ENCODE measurements at places on chromosomes 3 and 15. TPM values are rescaled to one million over a fixed set of nuclear protein-coding genes. Genes with fewer than 3 reads are reported as not detected.

GRCh38 chr3:9736831-9737230 is 5.3 kb downstream of the BRPF1 start:
- no peak for DNase-seq

DNA sequence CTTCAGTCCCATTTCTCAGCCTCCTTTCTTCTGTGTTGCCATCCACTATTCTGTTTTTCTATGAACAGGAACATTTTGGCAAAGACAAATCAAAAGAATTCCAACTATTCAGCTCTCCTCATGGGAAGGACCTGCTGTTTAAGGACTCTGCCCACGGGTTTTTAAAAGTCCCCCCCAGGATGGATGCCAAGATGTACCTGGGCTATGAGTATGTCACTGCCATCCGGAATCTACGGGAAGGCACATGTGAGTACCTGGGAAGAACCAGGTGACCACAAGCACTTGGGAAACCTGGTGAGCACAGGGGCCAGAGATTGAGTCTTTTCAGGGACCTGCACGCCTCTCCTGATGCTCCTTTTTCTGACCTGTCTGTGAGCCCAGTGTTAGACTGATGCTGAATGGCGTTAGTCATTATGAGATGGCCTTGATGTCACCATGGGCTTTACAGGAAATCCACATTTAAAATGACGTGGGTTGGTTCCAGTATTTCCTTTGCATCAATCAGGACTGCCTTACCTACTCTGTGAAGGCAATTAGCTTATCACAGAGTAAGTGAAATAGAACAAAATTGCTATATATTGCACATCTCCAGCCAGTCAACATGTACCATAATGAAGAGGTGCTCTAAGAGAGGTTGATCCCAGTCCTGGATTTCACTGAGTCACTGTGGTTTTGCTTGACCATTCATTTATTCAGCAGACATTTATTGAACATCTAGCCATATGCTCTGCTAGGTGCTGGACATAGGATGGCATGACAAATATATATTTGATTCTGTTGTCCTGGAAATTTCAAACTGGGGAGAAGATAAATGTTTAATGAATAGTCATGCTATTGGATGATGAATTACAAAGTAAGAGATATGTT is 11.7 kb downstream of the TF start:
- DNase-seq: peak; percentile 14

DNA sequence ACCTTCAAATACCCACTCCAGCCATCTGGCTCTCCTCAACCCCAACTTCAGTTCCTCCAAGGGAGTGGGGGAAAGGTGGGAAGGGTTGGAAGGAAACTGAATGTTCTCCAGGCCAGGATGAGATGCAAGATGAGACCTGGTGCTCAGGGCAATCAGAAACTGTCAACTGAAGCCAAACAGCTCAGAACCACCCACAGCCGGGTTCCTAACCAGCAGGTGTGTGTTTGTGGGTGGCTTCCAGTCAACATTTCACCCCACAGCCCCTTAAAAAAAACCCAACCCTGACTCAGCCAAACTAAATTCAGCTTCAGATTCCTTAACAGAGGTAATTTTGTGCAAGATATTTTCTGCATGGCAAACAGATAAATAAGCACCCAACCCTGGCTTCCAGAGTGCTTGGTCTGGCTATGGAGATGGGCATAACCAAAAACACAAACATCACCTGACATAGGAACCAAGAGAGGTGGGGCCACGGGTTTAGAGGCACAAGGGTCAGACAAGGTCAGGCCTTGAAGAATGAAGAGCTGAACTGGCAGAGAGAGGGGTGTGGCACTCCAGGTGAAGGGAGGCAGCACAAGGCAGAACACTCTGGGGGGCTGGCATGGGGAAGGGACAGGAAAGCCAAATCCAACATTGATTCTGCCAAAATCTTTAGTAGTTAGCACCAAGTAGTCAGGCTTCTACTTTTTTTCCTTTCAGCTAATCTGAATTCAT is 34.7 kb downstream of the ZNF445 start:
- no peak for DNase-seq

DNA sequence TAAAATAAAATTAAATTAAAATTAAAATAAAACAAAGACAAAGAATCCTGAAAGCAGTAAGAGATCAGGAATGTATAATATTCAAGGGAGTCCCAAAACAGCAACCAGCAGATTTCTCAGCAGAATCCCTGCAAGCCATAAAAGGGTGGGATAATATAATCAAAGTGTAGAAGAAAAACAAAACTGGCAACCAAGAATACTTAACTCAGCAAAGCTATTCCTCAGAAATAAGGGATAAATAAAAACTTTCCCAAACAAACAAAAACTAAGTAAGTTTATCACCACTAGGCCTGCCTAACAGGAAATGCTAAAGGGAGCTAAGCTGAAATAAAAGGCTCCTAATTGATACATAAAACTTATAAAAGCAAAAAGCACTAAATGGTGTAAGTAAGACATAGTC is 29.8 kb downstream of the THBS1 start:
- no peak for DNase-seq

- no peak for DNase-seq
Measured at GRCh38 chr15:43795997-43796396, 3.9 kb downstream of the SERF2 start.

- DNase-seq: no peak
Measured at GRCh38 chr15:61115679-61116078, 113.4 kb downstream of the RORA start.

Gene SLC22A14
- total RNA-seq: 0.33 TPM

Gene CACNA2D3
- total RNA-seq: 0.17 TPM

- no peak for DNase-seq
Measured at GRCh38 chr3:54259636-54260035, 137.3 kb downstream of the CACNA2D3 start.

DNA sequence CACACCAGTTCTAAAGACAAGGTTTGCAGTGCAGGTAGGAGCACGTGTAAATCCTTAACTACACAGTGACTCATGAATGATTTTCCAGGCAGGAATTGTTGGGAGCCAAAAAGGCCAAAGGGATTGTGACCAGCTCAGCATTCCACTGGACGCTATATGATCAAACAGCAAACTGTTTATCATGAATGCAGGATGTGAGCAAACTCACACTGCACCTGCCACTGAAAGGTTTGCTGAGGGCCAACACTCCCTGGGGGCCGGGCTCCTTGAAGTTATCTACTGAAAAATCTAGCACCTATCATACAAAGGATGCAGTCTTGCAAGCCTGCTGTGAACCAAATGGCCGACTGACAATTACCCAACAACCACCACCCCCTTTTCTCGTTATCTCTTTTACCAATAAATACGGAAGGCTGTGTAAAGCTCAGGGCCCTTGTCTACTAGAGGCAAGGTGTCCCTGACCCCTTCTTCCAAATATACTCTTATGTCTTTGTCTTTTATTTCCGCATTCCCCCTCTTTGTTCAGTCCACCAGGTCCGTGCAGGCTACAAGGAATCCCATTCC is 11.5 kb upstream of the DNASE1L3 start:
- DNase-seq: peak; percentile 59

- peak; percentile 93 for DNase-seq
Measured at GRCh38 chr3:194986208-194987043, 284.5 kb downstream of the XXYLT1 start.

DNA sequence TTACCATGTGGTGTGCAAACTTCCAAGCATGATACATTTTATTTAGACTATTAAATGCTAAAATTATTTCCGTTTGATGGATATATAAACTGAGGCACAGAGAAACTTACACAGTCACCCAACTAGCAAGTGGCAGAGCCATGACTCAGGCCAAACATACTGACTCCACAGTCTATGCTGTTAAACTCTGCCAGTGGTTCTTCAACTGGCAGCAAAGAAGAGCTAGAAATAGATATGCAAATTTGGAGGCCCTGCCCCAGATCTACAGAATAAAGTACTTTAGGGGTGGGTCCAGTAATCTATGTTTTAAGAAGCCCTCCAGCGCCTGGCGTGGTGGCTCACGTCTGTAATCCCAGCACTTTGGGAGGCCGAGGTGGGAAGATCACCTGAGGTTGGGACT is 400.0 kb downstream of the FOXP1 start:
- no peak for DNase-seq

Gene RTP3
- not detected for total RNA-seq

Gene NRG4
- total RNA-seq: 0.33 TPM

DNA sequence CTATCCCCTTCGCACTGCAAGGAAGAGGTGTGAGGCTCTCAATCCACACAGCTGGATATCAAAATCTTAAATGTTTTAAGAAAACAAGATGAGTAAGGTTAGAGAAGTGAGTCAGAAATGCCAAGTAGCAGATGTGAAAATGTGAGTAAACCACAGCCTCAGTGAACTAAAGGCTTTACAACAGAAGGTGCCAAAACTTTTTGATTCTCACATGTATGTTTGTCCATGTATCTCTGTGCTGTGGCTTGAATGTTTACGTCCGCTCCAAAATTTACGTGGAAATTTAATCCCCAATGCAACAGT is 126.8 kb upstream of the PFN2 start:
- DNase-seq: peak; percentile 70

- DNase-seq: no peak
Measured at GRCh38 chr3:184662187-184662586, 49.7 kb downstream of the MAGEF1 start.

DNA sequence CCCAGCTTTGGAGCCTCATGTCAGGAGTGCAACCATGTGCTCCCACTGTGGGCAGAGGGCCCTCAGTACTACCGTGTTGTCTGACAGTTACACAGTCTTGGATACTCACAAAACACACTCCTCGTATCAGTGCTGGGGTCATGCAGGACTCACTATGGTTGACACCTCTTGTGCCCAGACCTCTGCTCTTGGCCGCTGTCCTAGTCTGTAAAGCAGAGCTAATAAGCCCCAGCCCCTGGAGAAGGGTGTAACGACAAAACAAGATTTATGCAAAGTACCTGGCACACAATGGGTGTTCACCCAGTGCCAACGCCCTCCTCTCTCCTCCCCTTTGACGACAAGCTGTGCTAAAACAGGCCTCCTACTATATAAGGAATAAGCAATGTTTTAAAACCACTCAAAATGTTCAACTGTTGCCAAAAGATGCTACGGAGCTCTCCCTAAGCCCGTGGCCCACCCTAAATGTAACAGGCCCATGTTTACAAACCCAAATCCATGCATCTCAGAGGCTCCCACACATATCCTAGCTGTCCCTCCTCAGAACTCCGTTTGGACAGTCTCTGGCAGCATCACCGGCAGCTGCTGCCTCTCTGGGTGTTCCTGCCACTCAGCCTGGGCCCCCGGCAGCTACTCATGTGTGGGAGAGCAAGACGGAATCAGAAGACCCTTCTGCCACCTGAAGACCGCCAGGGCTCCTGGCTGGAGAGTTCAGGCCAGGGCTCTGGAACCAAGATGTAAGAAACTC is 65.8 kb downstream of the MRPL46 start:
- DNase-seq: no peak

GRCh38 chr3:172993412-172993811 is 147.6 kb downstream of the SPATA16 start:
- no peak for DNase-seq

Gene ADAMTS17
- total RNA-seq: 1.7 TPM

GRCh38 chr15:95826412-95827195 is 503.9 kb upstream of the NR2F2 start:
- peak; percentile 26 for DNase-seq

DNA sequence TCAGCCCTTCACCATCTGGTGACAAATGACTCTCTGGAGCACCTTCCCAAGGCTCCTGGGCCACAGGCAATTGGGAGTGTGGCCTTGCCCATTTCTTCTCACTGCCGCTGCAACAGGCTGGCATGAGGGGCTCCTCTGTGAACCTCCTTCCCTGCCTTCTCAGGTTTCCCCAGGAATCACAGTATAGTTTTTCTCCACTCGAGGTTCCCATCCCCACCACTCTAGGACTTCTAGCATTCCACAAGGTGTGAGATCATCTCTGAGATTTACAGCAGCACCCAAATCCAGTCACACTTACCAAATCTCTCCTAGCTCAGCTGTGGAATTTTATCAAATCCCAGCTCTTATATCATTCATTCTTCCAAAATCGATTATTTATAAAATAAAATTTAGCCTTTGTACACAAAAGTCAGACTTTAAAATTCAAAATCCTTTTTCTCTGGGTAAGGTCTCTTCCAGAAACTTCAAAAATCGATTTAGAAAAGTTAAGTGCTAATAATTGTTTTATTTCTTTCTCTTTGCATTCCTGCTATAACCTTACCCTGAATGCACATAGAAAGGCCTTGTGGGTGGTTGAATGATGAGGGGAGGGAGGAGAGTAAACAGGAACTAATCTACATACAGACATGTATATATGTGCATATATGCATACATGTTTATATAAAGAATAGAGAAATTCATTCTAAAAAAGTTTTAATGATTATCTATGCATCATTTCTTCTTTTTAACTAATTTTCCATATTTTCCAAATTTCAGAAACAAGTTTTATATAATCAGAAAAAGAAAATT is 18.9 kb upstream of the ATP13A4 start:
- DNase-seq: no peak

DNA sequence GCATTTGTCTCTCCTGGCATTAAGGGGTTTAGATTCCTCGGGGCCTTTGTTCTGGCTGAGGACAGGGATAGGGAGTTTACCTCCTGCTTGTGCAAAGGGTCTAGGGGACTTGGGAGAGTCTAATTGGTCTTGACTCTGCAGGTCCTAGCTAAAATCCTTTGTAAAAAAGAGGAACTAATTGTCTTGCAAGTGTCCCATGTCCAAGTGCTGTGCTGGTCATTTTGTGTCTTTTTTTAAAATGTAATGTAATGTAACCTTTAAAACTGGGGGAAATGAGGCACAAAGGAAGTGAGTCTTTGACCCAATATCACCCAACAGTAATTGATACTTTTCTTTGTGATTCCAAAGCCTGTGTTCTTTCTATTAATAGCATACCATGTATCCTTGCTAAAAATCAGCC is 14.9 kb upstream of the C3orf80 start:
- no peak for DNase-seq

Gene SLC25A38
- 27.5 TPM for total RNA-seq

Gene GP5
- 0.17 TPM for total RNA-seq

- DNase-seq: no peak
Measured at GRCh38 chr3:61252836-61253235, 1.6 kb upstream of the FHIT start.

DNA sequence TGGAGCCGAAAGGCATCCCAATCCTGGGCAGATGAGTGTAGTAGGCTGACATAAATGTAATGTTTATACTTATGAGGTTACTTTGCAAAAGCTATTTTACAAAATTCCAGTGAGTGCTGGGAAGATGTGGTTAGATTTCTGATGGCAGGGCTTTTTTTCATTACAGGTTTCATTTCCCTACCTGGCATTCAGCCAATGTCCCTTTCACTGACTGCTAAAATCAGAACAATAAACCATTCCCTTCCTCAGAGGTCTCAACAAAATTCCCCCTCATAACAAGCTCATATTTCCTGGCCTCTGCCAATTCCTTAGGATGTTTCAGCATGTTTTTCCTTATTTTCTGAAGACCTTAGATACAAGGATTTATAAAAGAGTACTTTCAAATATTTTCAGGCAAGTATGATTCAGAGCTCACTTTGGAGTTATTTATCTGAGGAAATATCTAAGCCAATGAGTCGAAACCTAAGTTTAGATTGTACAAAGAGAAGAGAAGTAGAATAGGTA is 40.9 kb upstream of the CCDC80 start:
- peak; percentile 40 for DNase-seq

Gene KLF15
- 0.17 TPM for total RNA-seq

Gene ACKR2
- total RNA-seq: 0.67 TPM

DNA sequence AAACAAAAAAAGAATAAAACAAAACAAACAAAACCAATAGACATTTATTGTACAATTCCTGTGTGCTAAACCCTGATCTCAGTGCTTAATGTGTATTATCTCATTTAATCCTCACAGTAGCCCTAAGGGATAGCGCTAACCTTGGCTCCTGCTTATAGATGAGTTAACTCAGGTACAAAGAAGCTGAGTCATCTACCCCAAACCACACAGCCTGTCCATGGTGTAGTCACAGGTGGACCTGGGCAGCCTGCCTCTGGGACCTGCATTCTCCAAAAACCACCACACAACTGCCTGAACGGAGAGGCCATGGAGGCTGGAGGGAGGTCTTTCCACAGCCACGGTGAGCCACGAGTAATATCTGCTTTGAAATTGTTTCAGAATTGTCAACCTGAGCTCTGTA is 5.5 kb upstream of the CLN6 start:
- DNase-seq: peak; percentile 86

All from mammary epithelial cell (primary cell).